ENCODE measurements at places on chromosomes 2 and 18.

GRCh38 chr2:241108271-241109209 lies 6.5 kb upstream of the MTERF4 start:
- DNase-seq, result peak; percentile 41

DNA sequence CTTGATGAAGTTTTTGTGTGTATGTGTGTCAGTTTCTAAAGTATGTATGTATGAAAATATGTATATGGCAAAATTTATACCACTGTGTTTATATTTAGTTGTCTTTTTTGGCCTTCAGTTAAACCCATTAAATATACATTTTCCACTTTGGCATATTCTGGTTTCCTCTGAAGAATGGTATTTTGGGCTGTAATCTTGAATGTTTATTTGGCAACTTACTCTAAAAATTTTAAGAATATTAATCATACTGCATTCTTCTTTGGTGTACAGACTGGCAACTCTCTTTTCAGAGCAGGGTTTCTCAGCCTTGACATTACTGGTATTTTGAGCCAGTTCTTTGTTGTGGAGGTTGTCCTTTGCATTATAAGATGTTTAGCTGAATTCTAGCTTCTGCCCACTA lies 27.9 kb upstream of the CCBE1 start:
- DNase-seq, result no peak

- DNase-seq, result no peak
Observed at GRCh38 chr2:216119146-216119545, 10.0 kb downstream of the XRCC5 start.

- no peak for DNase-seq
Observed at GRCh38 chr2:217186668-217187159, 326.9 kb upstream of the TNP1 start.

- no peak for DNase-seq
Observed at GRCh38 chr18:3529077-3529476, 79.1 kb downstream of the TGIF1 start.

DNA sequence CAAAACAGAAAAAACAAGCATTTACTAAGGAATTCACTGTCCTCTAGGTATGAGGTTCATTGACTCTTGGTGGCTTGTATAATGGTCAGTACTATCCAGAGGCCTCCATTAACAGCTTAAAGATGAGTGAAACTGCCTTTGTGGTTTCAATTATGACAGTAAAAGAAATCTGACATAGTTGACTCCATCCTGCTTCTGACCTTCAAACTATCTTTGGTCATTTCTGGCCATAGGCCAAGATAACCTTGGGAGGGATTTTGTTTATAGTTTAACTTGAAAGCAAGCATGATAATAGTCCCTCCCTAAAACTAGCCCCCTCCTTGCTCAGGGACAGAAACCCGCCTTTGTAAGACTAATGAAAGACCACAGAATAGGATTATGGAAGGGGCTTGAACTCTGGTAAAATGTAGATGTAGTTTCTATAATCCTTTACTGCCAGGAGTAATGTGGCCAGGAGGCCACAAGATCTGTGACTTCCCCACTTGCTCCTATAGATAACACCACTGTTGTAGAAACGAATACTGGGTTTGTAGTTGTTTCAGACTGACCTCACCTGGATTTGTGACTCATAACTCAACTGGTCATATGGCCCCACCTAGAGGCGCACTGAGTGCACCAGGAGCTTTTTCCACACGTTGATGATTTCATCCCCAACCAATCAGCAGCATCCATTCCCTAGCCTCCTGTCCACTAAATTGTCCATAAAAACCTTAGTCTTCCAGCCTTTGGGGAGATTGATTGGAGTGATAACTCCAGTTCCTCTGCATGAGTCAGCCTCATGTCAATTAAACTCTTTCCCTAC lies 8.6 kb upstream of the PLEKHM3 start:
- peak; percentile 3 for DNase-seq

GRCh38 chr2:106314444-106314843 lies 120.3 kb upstream of the UXS1 start:
- DNase-seq, result peak; percentile 48

DNA sequence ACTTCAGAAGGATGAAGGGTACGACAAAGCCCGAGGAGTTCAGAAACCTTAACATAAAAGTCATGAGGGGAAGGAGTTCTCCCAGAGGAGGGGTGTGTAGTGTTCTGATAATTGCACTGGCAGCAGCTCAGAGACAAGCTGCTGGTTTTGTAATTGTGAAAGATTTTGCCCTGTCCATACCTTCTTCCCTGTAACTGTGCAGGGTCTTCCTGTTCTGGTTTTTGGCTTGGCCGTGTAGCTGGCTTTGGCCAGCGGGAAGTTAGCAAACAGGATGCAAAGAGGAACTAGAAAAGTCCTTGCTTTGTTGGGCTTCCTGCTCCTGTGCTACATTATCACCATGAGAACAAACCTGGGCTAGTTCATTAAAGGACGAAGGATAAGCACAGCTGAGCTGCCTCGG lies 160.8 kb downstream of the LPIN1 start:
- DNase-seq, result no peak

GRCh38 chr2:191740759-191741158 lies 62.8 kb downstream of the NABP1 start:
- no peak for DNase-seq

- no peak for DNase-seq
Observed at GRCh38 chr2:150234787-150235446, 252.6 kb downstream of the RND3 start.

DNA sequence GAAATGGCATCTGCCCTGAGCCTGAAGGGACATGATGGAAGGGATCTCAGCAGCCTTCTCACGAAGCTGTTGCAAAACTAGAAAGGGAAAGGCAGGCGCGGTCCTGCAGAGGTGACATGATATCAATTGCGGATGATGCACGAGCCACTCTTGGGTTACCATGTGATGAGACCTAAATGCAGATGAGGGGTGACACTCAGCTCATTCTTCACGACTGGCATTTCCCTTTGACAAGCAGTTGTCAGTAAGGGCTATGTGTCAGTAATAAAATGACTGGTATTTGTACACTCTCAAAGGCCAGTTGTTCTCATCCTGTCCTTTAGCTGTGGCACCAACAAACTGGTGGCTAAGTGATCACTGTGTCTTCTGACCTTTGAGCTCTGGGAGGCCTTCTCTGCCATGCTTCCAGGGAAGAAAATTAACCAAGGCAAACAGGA lies 273.6 kb downstream of the ETAA1 start:
- no peak for DNase-seq

- DNase-seq, result no peak
Observed at GRCh38 chr2:204948024-204948763, 402.9 kb downstream of the PARD3B start.

- DNase-seq, result no peak
Observed at GRCh38 chr2:210541290-210541902, 15.0 kb upstream of the CPS1 start.

GRCh38 chr18:69585696-69586095 lies 185.0 kb downstream of the DOK6 start:
- no peak for DNase-seq

- DNase-seq, result no peak
Observed at GRCh38 chr2:30803281-30803680, 4.0 kb downstream of the CAPN13 start.

DNA sequence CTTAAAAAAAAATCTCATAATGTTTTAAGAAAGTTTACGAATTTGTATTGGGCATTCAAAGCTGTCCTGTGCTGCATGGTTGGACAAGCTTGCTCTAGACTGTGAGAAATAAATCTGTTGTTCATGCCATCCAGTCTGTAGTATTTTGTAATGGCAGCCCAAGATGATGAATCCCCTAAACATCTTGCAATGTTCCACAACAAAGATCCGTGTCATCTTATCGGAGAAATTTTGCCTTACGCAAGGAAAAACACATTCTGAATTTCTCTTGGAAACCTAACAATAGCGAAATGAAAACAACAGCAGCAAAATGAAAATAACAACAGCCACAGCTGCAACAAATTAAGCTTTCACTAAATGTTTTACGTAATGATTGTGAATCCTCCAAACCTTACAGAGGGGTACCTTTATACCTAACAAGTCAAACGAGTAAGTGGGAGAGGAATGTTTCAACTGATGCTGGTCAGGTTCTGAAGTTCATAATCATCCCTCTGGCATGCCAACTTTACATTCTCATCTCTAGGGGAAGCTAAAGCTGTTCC lies 76.1 kb upstream of the RNU4ATAC start:
- DNase-seq, result no peak

DNA sequence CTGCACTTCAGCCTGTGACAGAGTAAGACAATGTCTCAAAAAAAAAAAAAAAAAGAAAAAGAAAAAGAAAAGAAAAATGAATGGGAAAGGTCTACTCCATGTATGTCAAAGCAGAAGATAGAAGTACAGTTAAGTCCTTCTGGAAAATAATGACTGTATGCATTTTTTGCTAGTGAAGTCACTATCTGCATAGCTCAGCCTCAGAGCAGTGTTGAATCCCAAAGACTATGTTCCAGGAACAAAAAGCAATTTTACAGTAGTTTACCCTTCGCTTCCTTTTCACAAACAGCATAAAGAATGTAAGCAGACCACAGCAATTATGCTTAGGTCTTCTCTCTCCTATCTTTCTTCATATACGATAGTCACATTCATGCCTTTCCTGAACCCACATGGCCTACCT lies 497.4 kb downstream of the CMPK2 start:
- DNase-seq, result no peak

DNA sequence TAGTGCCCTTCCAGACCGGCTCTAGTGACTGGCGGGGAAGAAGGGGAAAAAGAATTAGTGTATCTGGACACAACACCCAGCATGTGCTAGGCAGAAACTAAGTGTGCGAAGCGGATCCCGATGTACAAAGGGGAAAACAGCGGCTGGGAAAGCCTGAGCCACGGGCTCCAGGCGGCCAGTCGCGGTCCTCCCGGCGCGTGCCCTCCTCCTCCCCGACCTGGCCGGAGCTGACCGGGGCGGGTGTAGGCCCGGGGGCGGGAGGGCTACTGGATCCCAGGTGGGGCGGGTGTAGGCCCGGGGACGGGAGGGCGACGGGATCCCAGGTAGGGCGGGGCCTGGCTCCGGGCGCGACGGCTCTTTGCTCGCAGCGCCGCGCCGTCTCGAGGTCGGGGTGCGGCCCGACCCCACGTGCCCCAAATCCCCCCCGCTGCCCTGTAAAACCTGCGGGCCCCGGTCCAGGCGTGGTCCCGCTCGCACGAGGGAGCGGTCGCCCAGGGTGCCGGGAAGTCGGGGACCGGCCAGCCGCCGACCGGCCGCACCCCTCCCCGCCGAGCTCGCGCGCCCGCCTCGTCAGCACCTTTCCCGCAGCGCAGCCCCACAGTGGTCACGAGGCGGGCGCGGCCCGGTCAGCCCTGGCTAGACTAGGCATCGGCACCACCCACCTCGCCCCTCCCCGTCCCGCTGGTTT lies 48.8 kb downstream of the C2orf42 start:
- no peak for DNase-seq

DNA sequence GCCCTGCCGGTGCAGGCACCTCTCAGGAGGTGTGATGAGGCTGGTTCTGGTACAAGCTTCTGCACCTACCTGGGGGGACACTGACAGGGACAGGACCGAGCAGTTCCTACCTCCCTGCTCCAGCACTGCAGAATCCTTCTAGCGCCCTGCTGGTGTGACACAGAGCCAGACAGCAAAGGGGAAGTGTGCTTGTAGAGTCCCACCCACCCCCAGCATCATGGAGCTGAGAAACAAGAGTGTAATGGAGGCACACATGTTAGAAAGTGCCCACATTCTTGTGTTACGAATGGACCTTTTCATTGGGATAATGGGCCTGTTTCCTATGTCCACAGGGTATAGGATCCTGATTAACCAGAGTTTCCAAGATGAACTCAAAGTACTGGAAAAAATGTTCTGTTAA lies 38.3 kb downstream of the OXER1 start:
- DNase-seq, result no peak

DNA sequence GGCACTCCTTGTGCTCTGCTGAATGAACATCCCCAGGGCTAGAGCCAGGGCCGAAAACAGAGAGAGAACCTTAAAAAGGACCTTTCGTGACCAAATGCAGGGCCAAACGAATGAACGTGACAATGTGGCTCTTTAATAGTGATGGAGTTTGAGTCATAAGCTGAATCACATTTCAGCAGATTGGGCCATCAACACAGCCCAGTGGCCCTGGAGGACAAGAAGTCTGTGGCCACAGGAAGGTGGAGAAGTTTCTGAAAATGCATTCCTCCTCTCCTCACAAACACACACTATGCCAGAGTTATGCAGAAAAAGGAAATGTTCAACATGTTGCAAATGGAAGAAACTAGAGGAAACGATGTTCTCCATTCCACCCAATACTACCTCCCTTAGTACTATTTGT lies 415.8 kb downstream of the HRH4 start:
- no peak for DNase-seq

GRCh38 chr18:37499044-37499443 lies 66.6 kb downstream of the CELF4 start:
- no peak for DNase-seq

GRCh38 chr2:2912731-2913130 lies 464.9 kb downstream of the EIPR1 start:
- no peak for DNase-seq

DNA sequence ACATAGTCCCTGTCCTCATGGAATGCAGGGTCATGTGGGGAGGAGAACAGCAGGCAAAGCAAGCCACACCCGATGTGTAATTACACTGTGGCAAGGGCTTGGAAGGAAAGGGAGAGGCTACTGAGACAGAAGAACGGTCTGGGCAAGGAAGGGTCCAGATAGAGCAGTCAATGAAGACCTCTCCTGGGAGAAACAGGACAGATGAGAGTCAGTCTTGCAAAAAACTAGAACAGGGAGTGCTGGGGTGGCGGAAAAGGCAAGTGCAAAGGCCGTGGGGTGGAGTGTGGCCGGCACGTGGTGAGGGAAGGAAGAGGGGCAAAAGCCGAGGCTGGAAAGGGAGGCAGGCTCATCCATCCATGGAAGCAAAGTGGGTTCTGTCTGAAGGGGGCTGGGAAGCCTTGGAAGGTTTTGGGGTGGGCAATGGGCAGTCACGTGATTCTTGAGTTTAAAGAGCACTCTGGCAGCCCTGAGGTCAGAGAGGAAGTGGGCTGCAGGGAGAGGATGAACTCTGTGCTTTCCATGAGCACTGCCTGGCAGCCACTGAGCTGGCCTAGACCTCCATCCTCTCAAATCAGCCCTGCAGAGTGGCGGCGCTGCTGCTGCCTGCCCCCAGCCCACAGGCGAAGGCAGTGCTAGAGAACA lies 182.2 kb downstream of the INHBB start:
- DNase-seq, result no peak

DNA sequence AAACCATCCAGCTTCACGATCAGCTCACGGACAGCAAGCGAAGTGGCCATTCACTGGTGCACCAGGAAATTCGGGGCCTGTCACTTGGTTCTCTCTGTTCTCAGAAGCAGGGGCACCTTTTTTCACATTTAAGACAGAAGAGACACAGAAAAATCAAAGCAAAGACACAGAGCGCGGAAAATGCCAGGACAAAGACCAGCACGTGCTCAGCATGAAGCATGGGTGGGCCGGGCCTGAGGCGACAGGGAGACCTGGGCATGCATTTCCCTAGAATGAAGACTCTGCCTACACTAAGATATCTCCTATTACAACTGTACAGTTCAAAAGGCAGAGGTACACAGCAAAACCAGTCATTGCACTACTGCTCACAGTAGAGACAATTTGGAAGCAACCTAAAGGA lies 117.4 kb upstream of the ID2 start:
- DNase-seq, result no peak

DNA sequence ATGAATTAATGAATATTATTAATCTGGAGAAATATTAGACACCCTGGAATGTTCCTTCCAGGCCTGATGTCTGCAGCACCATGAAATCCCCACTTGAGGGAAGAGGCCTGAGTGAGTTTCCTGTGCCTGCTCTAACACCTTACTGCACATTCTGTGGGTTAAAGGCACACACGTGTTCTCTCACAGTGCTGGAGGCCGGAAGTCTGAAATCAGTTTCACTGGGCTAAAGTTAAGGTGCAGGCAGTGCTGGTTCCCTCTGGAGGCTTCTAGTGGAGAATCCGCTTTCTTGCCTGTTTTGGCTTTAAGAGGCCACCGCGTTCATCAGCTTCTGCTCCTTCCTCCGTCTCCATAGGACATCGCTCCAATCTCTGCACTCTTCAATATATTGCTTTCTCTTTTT lies 48.7 kb downstream of the ACKR3 start:
- DNase-seq, result no peak

Data from T-helper 1 cell (primary cell).